ENCODE measurements at places on chromosomes 2 and 18. TPM values are rescaled to one million over a fixed set of nuclear protein-coding genes. Genes with fewer than 3 reads are reported as not detected.

DNA sequence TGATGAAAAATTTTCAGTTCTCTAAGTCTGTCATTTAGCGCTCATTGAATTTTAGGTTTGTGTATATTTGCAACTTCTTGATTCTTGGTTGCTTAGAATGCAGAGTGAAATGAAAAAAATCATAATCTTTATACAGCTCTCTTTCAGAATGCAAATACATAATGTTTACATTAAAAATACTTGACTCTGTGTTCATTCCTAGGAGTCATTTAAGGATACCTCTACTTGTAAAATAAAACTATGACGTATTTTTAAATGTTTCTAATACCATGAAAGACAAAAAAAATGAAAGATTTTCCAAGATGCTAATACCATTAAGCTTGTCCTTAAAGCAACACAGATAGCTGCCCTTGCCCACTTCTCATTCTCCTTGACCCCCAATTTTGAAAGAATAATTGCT is 259.0 kb downstream of the L3MBTL4 start:
- DNase-seq = no peak

Gene LYPD6
- total RNA-seq = not detected

DNA sequence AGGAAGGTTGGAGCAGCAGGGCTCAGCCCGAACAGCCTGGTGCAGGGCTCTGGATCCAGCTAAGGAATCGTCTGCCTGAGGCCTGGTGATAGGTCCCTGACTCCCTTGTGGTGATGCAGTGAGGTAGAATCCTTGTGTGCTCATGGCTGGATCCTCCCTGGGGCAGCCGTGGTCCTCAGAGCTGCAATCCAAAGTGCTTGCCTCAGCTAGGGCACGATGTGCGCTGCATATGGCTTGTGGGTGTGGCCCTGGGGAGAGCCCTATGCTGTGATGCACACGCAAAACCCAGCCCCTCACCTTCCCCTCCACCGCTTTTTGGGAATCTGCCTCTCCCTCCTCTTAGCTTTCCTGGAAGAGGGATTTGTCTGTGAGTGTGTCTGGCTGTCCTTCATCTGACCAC is 142.2 kb downstream of the DYSF start:
- DNase-seq = no peak

Gene SERPINB3
- not detected for total RNA-seq

Gene MERTK
- 9.8 TPM for total RNA-seq

Gene DUSP2
- total RNA-seq = 5.6 TPM

Gene LOXHD1
- not detected for total RNA-seq

- DNase-seq = no peak
Measured at GRCh38 chr2:231191896-231192872, 6.2 kb upstream of the ARMC9 start.

- DNase-seq = no peak
Measured at GRCh38 chr18:42549596-42549995, 565.9 kb downstream of the RIT2 start.

DNA sequence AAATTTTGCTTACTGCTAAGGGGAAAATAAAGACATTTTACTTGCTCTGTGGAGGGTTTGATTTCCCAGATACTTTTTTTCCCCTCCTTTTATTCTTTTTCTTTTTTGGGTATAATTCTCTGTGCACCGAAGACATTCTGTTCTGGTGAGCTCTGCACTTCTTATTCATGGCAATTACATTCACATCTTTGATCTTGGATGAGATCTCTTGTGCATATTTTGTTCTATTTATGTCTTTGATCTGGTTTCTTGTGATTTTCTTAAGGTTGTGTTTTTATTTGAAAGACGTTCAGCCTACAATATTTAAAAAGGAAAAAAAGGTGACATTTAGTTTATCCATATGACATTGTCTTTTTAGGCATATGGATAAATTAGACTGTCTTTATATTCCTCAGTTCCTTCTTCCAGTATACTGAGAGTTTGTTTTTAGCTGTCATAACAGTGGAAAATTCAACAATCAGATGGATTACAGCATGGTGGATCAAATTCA is 33.7 kb upstream of the EPHA4 start:
- no peak for DNase-seq

DNA sequence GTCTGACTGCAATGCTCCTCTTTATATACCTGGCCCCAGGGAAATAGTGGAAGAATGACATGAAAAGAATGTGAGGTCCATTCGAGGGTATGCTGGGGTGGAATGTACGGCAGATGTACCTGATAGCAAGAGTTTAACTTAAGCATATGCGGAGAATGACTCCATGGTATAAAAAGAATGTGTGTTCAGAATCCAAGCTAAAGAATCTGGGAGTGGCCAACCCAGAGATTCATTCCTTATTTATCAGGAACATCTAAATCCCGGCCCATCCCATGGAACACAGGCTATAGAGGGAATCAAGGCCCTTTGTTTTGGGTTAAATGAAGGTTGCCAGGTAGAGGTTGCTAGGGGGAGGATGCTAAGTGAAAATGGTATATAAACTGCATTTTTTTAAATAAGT is 150.0 kb downstream of the ZNF385B start:
- no peak for DNase-seq

- DNase-seq = no peak
Measured at GRCh38 chr2:109998-110397, 63.7 kb upstream of the FAM110C start.

Gene SCYGR4
- not detected for total RNA-seq

DNA sequence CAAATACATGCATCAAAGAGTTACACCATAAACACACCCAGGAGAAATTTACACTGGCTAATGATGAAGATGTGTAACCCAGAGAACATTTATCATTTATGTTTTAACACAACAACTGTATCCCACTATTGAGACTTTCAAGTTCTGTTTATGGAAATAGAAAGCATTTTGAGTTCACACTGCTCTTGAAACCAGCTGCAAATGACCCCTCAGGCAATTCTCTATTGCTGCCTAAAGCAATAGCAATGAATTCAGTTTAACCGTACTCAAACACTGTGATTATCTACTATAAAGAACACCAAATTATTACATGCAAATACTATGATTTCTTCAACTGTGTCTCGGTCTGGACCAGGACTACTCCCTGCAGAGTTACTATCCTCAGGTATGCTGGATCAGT is 452.7 kb upstream of the NRXN1 start:
- DNase-seq = no peak

- DNase-seq = no peak
Measured at GRCh38 chr2:20584399-20585358, 66.2 kb downstream of the HS1BP3 start.

Gene TEX44
- total RNA-seq = not detected

DNA sequence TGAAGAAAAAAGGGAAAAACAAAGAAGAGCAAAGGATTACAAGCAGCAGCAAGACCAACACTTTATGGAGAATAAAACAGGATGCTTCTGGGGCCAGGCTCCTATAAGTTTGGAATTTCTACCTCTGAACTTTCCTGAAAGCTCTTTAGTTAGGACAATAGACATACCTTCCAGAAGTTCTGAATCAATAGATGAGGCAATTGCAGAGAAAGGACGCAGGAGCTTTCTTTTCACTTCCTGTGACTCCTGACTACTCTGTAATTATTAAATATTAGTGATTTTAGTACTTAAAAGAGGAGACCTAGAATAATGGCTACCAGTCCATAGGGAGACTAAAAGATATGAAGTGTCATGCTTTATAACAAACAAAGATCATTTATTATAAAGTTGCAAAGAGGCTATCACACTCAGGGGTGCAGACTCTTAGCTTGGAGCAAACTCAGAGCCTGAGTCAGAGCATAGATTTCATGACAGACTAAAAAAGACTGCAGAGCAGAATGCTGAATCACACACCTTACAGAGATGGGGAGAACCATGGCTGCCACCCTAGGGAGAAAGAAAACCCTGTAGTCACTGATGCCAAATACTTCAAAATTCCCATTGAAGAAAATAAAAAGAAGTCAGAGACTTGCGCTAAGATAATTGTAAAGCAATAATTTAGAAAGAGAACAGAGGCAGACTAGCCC is 52.5 kb upstream of the FAM136A start:
- no peak for DNase-seq

- DNase-seq = peak; percentile 93
Measured at GRCh38 chr2:238141541-238142318, 3.3 kb downstream of the KLHL30 start.

GRCh38 chr2:64807417-64807816 is 153.7 kb upstream of the SERTAD2 start:
- DNase-seq = no peak

Gene CFAP65
- 3.6 TPM for total RNA-seq

Gene PDE1A
- 2.8 TPM for total RNA-seq

Gene SPP2
- not detected for total RNA-seq

DNA sequence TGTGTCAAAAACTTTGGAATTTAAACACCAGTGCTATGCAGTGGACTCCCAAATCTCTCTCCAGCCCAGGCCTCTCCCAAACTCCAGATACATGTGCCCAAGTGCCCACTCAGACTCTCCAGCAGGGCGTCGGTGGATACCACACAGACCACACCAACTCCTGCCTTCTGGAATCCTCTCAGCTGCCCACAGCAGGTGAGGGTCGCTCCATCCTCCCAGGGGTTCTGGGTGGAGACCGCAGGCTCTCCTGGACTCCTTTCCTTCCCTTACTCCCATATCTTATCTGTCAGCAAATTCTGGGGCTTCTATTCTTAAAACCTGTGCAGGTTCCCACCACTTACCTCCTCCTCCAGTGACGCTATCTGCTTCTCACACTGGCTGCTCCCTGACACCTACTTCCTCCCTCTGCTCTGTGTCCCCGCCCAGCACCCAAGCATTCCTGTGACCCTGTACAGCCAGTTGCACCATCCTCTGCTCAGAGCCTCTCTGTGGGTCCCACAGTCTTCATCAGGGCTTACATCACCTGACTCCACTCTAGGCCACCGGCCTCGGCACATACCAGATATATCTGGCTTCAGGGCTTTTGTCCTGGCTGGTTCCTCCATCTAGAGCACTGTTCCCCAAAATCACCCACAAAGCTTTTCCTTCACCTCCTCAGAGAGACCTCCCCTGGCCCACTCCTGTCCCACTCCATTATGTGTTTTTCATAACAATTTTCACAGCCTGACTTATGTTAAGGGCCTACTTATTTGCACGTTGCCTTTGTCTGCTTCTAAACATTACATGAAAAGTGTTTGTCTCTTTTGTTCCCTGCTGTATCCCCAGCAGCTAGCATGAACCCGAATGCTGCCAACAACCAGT is 2.6 kb upstream of the IMP4 start:
- no peak for DNase-seq

Gene IGFBP5
- total RNA-seq = 56.8 TPM

- DNase-seq = no peak
Measured at GRCh38 chr18:9209279-9209678, 72.7 kb downstream of the ANKRD12 start.

Gene VSNL1
- total RNA-seq = not detected

Gene SCN7A
- 5.0 TPM for total RNA-seq

DNA sequence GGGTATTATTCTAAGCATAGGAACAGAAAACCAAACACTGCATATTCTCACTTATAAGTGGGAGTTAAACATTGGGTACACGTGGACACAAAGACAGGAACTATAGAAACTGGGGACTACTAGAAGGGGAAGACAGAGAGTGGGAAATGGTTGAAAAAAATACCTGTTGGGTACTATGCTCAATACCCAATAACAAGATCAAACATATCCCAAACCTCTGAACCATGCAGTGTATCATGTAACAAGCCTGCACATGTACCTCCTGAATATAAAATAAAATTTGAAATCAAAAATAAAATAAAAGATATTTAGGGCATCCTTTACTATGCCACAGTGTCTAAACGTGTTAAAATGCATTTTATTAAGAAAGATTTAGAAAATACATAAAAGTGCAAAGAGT is 221.0 kb upstream of the TFPI start:
- DNase-seq = no peak

Gene SNTG2
- 65.2 TPM for total RNA-seq

DNA sequence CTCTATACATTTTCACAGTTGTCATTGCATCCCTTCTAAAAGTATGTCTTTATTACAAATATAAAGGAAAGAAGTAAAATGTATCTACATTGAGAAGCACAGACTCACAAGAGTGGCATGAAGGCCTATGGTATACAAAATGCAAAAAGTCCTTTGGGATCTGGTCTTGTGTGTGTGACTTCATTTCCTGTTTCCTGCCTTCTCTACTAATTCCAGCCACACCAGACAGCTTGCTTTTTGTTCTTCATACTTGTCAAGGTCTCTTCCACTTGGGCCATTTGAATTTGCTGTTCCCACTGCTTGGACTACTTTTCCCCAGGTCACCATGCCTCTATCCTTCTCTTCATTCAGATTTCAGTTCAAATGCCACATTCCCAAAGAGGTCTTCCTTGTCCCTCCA is 6.7 kb upstream of the PNO1 start:
- DNase-seq = no peak

- no peak for DNase-seq
Measured at GRCh38 chr18:32386471-32386870, 84.2 kb downstream of the GAREM1 start.

DNA sequence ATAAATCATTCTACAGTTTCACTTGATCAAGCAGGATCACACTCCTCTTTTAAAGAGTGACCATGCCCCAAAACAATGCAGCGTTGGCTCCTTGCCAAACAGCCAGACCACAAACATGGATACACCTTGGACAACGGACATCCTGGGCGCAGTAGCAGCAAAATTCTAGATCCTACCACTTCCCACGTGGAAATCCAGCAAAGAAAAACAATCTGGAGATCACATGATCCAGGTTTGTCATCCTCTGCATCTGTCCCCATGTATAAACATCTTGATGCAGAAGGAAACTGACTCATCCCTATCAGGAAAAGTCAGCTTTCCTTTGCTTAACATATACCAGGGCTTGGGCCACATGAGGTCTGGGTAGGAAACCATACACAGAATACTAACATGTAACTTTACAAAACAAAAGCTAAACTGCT is 53.1 kb downstream of the ZNF521 start:
- DNase-seq = no peak

GRCh38 chr2:221500501-221501209 is 71.4 kb downstream of the EPHA4 start:
- no peak for DNase-seq

Gene C1QL2
- total RNA-seq = not detected

Gene CRYGC
- total RNA-seq = not detected

- no peak for DNase-seq
Measured at GRCh38 chr2:19123556-19123955, 234.9 kb downstream of the OSR1 start.

Gene CTNNA2
- total RNA-seq = 5.3 TPM

- DNase-seq = no peak
Measured at GRCh38 chr2:57432528-57432927, 614.1 kb upstream of the VRK2 start.

GRCh38 chr2:213004197-213004821 is 147.1 kb downstream of the IKZF2 start:
- DNase-seq = no peak

DNA sequence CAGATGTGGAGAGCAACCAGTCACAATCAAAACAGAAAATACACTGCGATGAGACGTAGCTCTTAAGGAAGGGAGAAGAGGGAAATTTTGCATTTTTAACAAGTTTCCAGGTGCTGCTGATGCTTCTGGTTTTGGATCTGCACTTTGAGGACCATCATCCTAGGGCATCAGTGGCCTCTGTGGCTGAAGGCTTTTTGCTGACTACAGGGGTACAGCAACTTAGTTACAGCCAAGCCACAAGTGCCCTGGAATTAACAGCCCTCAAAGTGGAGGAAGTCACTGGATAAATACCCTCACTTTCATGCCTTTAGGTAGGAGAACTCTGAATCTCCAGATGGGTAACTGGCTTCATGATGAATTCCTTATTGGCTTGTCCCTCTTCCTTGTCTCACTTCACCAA is 700.9 kb downstream of the TMEM182 start:
- DNase-seq = no peak
